ENCODE measurements at places on chromosomes 2 and 18. TPM values are rescaled to one million over a fixed set of nuclear protein-coding genes. Genes with fewer than 3 reads are reported as not detected.

Gene CCDC148
- total RNA-seq: 4.1 TPM

Gene ZSWIM2
- total RNA-seq: not detected

Gene CD8B2
- total RNA-seq: not detected

Gene MAPK4
- not detected for total RNA-seq

Gene CHMP1B
- 37.8 TPM for total RNA-seq
